HL-60 (cell line): ENCODE measurements at places on chromosomes 3 and 15.
A peak's percentile ranks its signal among the peaks of the same experiment; 100 is the strongest.

GRCh38 chr3:123285931-123286307 is 84.2 kb downstream of the SEC22A start:
- DNase-seq = no peak

GRCh38 chr3:127368186-127369032 is 80.6 kb upstream of the PRR20G start:
- no peak for DNase-seq

GRCh38 chr3:177199206-177199760 is 2.0 kb upstream of the TBL1XR1 start:
- DNase-seq = no peak

DNA sequence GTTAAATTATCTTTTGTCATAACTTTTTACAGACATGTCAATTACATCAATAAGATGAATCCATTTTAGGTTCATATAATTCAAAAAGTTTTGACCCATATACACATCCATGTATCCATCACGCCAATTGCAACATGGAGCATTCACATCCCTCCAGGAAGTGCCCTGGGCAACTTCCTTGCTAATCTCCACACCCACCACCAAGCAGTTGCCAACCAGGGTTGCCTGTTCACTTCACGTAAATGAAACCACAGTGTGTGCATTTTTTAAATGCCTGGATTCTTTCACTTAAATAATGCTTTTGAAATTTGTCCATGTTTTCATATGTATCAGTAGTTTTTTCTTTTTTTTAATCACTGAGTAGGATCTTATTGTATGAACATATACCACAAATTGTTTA is 40.7 kb upstream of the LYZL4 start:
- no peak for DNase-seq

- DNase-seq = peak; percentile 90
Measured at GRCh38 chr15:64134345-64134829, 17.1 kb upstream of the SNX22 start.

DNA sequence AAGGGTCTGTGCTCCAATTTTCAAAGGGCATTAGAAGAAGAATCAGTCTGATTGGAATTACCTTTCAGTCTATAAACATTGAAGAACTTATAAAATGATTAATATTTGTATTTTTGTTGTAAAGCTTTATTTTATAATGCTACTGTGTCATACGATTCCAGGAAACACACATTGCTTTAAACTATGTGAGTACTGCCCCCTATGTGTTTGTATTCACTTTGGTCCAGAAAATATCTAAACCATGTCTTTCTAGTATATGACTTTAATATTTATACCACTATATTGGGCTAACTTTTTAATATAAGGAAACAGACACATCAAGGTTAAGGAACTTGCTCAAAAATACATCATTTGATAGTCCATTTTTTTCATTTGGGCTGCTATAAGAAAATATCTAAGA is 3.2 kb upstream of the RIOX2 start:
- no peak for DNase-seq

GRCh38 chr3:20857636-20858035 is 671.6 kb upstream of the SGO1 start:
- DNase-seq = no peak

GRCh38 chr3:104873331-104873730 is 493.4 kb upstream of the ALCAM start:
- no peak for DNase-seq

GRCh38 chr3:77039606-77040171 is at the start of gene ROBO2:
TSS of gene ROBO2 (plus strand) at chr3:77040099. CDS start at chr3:77040786, 687 bp downstream.
- no peak for DNase-seq

DNA sequence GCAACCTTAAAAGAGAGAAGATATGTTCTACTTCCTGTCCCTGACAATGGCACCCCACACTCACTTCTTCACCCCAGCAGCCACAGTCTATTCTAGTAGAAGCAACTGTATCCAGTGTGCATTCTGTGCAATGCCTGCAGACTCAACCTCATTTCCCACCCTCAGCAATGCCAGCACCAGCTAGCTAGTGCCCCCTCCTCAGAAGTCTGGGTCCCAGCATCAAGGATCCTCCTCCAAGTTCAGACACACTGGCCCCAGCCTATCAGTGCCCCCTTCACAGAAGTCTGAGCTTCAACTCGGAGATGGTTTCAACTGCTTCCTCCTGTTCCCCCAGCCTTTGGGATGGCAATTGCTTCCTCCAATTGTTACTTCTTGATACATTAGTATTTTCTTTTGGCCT is 268.3 kb downstream of the MEX3B start:
- DNase-seq = no peak
